ENCODE measurements at places on chromosomes 11 and 22. TPM values are rescaled to one million over a fixed set of nuclear protein-coding genes. Genes with fewer than 3 reads are reported as not detected.

NTM gene
- polyA plus RNA-seq: 1.6 TPM

PGA4 gene
- polyA plus RNA-seq: 0.48 TPM

EHF gene
- polyA plus RNA-seq: not detected

SNX19 gene
- polyA plus RNA-seq: 25.7 TPM

CHRDL2 gene
- polyA plus RNA-seq: not detected

BTBD18 gene
- polyA plus RNA-seq: 1.5 TPM

KCNJ5 gene
- 58.3 TPM for polyA plus RNA-seq

LRRC55 gene
- polyA plus RNA-seq: not detected

AP5B1 gene
- 13.6 TPM for polyA plus RNA-seq

TAF10 gene
- 277 TPM for polyA plus RNA-seq

PIWIL4 gene
- polyA plus RNA-seq: 2.3 TPM

All from cardiac muscle cell (in vitro differentiated cells and primary cell).